ENCODE measurements at places on chromosomes 11 and 22.
A peak's percentile ranks its signal among the peaks of the same experiment; 100 is the strongest.

DNA sequence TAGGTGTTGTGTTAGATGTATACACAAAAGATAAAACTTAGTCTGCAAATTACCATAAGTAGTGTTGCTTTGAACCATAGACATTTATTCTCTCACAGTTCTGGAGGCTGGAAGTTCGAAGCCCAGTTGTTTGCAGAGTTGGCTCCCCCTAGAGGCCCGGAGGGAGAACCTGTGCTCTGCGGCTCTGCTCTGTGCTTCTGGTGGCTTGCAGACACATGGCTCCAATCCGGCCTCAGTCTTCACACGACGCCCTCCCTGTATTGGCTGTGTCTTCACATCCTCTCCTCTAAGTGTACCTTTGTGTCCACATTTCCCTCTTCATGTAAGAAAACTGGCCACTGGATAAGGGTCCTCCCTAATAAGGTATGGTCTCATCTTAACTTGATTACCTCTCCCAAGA is 128.4 kb downstream of the OPCML start:
- DNase-seq: no peak

DNA sequence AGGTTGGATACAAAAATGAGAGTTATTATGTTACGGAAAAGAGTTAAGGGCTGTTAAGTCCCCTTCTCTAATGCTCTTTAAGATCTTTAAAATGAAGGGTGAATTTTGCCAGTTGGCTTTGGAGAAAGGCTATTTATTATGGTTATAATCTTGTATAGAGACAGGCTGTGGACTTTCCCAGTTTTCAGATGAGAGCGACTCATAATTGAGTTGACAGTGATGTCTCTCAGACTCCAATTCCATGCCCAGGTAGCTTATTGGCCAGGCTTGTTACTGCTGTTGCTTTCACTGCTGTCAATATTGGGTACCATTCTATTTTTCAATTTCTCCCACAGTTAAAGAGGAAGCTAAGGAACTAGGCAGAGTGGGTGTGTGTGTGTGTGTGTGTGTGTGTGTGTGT is 13.1 kb downstream of the ENDOD1 start:
- no peak for DNase-seq

GRCh38 chr11:106464728-106465127 is 387.3 kb downstream of the AASDHPPT start:
- no peak for DNase-seq

DNA sequence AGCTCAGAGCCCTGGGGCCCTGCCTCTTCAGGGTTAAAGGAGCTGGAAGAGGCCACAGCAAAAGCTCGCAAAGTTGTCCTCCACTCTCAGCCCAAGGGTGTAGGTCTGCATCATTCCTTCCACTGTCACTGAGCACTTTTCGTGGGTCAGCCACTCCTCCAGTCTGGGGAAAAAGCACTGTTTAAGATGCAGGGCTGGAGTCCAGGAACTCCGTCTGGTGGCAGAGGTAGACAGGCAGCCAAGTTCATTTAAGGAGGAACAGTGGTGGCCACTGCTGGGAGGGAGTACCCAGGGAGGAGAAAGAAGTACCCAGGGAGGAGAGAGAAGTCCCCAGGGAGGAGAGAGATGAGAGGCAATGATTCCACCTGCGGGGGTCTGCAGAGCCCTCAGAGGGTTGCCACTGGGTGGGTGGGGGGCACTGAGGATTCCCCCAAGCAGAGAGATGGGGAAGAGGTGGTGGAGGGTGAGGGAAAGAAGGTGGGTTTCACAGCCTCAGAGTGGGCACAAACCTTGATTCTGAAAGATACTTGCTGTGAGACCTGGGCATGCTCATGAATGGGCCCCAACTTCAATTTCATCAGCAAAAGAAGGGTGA is 70.0 kb upstream of the B3GAT1 start:
- DNase-seq: no peak

GRCh38 chr11:123188508-123189165 is 6.4 kb downstream of the CLMP start:
- DNase-seq: no peak

- no peak for DNase-seq
Observed at GRCh38 chr11:61331651-61332050, 1.3 kb downstream of the DDB1 start.

DNA sequence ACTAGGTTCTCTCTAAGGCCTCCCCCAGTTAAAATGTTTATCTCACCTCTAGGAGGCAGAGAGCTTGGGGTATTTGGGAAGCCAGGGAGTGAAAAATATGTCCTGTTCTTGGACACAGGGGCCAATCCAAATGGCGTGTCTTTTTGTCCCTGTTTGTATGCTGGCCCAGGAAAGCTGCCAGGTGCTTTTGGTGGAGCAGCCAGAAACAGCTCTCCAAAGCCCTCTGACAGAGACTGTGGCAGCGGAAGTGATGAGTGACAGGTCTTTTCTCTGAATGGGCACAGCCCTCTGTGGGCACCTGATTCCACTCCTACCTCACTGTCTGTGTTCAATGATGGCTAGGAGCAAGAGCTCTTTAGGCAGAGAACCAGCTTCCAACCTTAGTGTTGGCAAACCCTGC is 106.4 kb upstream of the KIRREL3 start:
- DNase-seq: no peak

DNA sequence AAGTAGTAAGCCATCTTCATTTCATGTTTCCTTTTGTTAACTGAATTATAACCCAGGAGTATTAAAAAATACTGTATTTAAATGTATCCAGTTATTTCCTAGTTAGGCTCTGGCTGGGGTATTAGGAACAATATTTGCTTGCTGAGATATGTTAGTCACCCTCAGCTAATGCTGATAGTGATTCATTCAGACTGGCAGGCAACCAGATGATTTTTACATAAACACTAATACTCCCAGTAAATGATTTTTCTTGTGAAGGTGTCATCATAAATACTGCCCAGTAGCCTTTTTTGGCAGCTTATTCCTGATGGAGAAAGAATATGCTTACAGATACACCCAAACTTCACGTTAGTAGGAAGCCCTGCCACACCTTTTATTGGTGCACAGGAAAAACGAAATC is 8.1 kb downstream of the YWHAH start:
- DNase-seq: no peak

DNA sequence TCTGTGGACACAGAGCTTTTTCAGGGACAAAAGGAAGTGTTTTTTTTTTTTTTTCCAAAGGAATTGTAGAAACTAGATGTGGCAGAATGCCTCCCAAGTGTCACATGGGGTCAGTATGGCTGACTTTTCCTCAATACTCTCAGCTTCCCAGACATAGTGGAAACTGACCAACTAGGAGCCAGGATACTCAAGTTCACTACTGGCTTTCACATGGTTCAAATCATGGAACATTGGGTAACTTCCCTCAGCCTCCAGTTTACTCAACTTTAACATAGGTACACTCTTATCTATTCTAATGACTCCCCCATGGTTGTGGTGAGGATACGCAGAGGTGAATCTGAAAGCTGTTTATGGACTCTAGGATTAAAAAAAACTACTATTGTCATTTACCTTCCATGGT is 1.4 kb downstream of the SLC5A1 start:
- DNase-seq: no peak

DNA sequence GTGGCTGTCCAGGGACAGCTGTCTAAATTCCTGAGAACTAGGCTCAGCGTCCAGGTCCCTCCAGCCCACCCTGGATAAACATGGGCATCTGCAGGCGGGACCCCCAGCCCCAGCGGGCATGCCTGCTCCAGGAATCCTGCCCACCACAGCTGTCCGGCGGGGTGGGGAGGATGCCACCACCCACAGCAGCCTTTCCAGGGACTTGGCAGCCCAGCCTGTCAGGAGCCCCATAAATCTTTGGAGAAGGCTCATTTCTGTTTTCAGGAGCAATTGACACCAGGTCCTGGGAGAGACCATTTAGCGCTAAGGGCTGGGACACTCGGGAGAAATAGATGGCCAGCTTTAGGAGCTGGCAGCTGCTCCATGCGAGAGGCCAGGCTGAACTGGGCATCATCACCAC is 358.9 kb downstream of the CADM1 start:
- DNase-seq: no peak

DNA sequence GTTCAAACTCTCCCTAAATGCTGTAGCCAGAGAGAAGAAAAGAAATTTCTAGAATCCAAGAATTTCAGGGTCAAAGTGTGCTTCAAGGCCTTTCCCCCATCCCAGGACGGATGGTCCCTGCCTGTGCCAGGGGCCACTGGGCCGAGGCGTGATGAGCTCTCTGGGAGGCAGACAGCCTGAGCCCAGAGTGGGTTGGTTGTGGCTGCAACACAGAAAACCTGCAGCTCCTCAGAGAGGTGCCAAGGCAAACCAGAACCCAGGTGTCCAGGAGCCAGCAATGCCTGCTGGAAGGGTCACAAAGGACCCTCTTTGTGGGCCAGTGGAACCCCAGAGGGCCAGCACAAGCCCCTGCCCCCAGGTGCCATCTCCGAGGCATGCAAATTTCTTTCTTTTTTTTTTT is 2.6 kb upstream of the APOL6 start:
- peak; percentile 52 for DNase-seq

GRCh38 chr22:41561788-41562187 is 978 bp downstream of the CSDC2 start:
- no peak for DNase-seq

DNA sequence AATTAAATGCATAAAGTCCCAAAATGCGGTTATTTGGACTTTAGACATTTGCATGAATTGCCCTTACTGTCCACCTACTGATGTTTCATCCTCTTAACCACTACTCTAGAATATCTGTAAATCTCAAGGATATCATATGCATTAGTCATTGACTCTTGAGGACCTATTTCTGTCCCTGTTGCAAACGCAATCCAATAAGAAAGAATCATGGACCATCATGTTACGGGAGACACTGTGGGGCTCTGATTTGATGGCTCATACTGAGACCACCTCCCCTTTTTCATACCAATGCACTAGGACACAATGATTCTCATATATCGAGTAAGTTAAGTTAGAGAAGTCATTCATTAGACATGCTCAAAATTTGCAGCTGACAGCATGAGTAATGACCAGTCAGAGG is 14.4 kb downstream of the POU2AF2 start:
- no peak for DNase-seq

DNA sequence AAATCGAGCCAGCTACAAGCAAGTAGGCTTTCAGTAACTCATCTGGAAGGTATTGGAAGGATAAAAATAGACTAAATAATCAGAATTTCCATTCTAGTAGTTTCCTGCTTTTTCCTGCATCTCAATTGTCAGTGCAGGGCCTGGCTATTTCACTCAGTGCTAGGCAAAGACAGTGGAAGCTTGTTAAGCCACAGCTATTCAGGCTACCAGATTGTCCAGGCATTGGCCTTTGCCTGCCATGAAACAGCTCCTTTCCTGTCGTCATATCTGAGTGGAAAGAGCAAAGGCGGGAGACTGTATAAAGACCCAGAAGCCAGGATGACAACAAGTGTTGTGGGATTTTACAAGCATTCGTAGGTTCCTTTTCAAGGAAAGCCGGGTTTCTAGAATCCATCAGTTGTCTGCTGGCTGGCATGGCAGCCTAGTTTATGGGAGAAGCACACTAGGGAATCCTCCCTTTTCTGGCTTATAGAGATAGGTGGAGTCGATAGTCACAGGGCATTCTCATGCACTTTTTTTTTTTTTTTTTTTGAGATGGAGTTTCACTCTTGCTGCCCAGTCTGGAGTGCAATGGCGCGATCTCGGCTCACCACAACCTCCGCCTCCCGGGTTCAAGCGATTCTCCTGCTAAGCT is 2.0 kb upstream of the TNRC6B start:
- DNase-seq: peak; percentile 52

GRCh38 chr11:104713401-104713800 is 184.9 kb downstream of the CASP12 start:
- DNase-seq: no peak

Data from activated CD8-positive, alpha-beta memory T cell treated with anti-CD3 and anti-CD28 coated beads for 24 hours (primary cell).